ENCODE measurements at places on chromosomes 1 and 21. TPM values are rescaled to one million over a fixed set of nuclear protein-coding genes. Genes with fewer than 3 reads are reported as not detected.

GRCh38 chr1:186429017-186429416 is 31.9 kb downstream of the PDC start:
- no peak for DNase-seq

DNA sequence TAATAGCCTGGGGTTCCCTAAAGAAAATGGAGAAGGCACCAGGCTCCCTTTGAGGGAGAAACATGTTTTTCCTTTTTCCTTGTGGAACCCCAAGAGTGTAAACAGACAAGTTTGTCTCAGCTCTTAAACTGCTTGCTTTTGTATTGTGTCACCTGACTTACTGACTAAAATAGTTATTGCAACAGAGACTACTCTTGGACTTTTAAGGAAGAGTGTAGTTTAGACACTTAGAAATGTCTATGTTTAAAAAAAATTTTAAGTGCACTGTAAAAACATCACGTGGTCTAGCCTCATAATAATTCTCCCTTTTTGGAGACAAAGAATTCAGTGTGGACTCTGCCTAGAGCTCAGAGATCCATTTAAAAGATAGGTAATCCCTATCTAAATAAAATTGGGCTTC is 141.1 kb downstream of the TRIM33 start:
- no peak for DNase-seq

The FCGR3A gene
- 2.9 TPM for total RNA-seq

The ICOSLG gene
- 3.3 TPM for total RNA-seq

DNA sequence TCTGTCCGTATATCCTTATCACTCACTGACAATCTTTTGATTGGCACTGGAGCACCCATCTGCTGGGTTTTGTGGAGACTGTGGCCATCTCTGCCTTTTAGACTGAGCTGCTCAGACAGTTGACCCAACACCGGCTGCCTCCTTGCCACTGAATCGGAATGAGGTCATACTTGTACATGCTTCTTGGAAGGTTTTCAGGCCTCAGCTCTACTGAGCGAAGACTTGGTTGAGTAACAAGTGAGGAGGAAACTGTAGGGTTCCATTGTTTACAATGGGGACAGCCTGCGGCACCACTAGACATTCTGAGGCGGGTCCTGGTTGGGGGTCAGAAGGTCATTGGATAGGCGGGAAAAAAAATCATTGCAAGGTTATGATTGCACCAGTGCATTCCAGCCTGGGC is 320.3 kb downstream of the KIF26B start:
- no peak for DNase-seq

- no peak for DNase-seq
Measured at GRCh38 chr1:154983776-154984466, 777 bp downstream of the FLAD1 start.

The TTC34 gene
- total RNA-seq = 2.9 TPM

DNA sequence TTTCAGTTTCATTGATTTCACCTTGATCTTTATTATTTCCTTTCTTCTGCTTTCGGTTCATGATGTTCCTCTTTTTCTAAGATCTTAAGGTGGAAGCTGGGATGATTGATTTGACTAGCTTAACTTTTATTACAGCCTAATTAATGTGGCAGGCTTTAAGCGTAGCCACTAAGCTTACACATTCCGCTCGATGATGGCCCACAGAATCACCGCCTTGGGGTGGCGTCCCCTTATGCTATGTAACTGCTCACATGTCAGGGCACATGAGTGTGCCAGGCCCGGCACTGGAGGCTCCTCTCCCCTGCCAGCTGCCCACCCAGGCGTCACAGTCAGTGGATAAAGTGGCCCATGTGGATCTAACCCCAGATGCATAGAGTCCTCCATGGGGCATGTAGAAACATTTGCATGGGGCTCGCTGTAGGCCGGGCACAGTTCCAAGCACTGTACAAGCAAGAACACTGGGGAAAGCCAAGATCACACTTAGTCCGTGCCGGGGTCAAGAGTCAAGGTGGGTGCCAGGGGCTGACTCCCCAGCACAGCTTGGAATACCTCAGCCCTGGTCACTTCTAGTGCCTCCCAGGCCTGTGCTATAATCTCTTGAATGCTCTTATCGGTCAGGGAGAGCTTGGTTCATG is 41.7 kb downstream of the PKNOX1 start:
- no peak for DNase-seq

- no peak for DNase-seq
Measured at GRCh38 chr1:20348326-20348915, 57.7 kb downstream of the VWA5B1 start.

DNA sequence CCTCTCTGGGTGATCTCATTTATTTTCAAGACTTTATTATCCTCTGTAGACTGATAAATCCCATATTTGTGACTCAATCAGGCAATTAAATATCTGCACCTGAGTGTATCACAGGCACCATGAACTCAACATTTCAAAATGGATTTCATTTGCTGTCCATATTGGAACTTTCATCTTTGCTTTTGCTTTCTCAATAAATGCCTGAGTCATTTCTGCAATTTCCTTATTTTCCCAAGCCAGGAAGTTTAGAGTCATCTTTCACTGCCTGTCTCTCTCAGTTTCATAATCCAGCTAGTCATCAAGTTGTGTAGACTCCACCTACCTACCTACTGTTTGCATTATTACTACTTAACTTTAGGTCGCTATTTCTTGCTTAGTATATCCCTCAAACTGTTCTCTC is 540.9 kb downstream of the LMO4 start:
- DNase-seq = no peak

The BRDT gene
- total RNA-seq = not detected

The SPRR2A gene
- not detected for total RNA-seq

The CYP4A22 gene
- total RNA-seq = not detected

DNA sequence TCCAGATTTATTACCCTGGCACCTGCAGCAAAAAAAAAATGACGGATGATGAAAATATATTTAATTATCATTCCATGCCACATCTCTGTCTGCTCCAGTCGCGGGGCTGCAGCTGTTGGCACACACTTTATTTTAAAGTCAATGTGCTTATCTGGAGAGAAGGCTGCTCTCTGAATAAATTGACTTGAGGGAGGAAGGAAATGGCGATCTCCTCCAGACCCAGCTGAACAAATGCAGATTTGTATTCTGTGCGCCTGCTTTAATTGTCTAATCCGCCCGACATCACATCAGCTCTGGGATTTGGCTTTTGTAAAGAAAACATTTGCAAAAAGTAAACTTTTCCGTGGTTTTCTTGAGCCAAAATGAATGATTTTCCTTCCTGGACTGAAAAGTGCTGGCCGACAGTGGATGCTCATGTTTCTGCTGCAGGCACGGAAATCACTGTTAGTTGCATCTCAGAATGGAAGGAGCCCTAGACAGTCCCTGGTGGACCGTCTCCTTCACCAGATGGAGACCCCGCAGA is 150.2 kb downstream of the CAMTA1 start:
- DNase-seq = no peak

The KIF17 gene
- not detected for total RNA-seq

The SH2D2A gene
- 14.9 TPM for total RNA-seq

DNA sequence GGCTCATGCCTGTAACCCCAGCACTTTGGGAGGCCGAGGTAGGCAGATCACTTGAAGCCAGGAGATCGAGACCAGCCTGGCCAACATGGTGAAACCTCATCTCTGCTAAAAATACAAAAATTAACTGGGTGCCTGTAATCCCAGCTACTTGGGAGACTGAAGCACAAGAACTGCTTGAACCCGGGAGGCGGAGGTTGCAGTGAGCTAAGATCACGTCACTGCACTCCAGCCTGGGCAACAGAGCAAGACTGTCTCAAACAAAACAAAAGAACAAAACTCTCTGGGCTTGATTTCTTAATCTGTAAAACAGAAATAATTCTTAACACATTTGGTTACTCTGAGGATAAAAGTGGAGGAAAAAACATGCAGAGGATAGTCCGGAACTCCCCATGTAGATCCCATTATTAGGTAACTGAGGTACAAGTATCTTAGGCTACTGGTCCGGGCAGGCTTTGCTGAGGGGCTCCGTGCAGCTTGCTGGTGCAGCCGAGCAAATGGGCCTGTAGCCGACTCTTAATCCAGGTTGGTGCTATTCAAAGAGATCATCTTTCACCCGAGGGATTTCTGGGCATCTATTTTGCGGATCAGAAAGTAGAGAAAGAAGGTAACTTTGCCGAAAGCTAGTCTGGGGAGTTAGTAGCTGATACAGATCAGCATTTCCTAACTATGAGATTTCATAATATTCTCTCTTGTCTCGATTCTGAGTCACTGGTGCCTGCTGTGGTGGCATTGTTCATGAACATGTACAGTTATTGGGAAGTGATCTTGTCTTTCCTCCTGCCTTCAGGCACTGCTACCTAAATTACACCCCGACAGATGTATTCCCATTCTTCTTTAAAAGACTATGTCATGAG is 56.8 kb downstream of the NFIA start:
- no peak for DNase-seq

DNA sequence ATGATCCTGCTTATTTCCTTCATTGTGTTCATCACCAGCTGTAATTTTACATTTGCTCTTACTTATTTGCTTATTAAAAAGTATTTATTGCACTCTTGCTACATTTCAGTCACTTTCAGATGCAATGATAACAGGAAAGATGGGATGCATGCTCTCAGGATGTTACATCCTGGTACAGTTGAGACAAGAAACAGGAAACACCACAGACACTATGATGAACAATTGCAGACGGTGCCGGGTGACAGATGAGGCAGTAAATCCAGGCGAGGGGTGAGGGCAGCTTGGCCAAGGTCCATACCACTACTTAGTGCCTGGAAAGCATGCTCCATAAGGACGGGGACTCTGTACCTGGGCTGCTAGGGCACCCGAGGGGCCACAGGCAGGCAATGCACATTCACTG is 156.6 kb upstream of the RAB4A start:
- no peak for DNase-seq

- no peak for DNase-seq
Measured at GRCh38 chr1:53546409-53547155, 87.4 kb downstream of the DMRTB1 start.

The LMX1A gene
- total RNA-seq = not detected

- DNase-seq = no peak
Measured at GRCh38 chr1:97417661-97418060, 503.2 kb downstream of the DPYD start.

The EXTL1 gene
- 0.14 TPM for total RNA-seq

- peak; percentile 98 for DNase-seq
Measured at GRCh38 chr1:205631768-205632668, at the start of gene ELK4. Gene ELK4, minus strand, starts transcription at chr1:205632011. Its CDS starts 8,129 bp downstream, at chr1:205623882.

- no peak for DNase-seq
Measured at GRCh38 chr21:45228656-45229240, 58.9 kb downstream of the POFUT2 start.

GRCh38 chr1:111789142-111789541 is 33.4 kb downstream of the DDX20 start:
- no peak for DNase-seq

DNA sequence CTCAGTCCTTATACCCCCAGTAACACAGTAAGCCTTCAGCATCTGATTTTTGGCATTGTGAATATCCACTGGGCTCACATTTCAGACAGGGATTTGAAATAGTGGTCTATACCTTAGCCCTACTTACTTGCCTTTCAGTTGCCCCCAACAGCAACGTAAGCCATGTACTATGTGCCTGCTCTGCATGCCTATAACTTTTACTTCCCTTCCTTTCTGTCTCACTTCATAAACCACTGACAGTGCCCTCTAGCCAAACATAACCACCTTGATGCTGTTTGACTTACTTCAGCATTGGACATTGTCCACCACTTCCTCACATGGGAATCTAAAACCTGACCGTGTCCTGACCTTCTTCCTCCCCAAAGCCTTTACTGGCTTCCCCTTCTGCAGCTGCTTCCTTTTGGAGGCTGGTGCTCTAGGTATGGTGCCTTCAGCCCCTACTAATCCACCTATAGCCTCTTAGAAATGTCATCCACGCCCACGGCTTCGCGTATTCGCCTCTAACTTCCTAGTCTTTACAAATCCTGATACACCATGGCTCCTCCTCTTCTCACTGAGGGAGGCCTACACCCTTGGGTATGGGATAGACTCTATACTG is 3.6 kb upstream of the ZNF672 start:
- DNase-seq = no peak

The NES gene
- 0.03 TPM for total RNA-seq

- DNase-seq = no peak
Measured at GRCh38 chr1:161953256-161953920, 70.3 kb downstream of the OLFML2B start.

DNA sequence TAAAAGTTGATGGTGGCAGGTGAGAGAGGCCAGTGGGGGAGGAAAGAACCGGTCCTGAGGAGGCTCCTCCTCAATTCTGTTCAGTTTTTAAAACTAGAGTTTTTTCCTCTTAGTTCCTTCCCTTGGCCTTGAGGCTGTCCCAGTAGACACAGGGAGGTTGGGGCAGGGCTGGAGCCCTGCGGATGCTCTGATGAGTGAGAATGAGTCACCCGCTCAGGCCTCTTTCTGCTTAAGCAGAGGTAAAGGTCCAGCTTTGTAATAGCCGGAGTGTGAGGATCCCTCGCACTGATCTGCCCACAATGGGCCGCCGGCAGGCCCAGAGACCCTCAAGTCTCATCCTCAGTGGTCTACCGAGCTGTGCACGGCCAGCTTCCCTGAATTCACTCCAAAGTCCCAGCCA is 49.6 kb upstream of the IRF2BP2 start:
- DNase-seq = no peak

GRCh38 chr1:172993640-172994039 is 57.1 kb downstream of the TNFSF18 start:
- DNase-seq = no peak

DNA sequence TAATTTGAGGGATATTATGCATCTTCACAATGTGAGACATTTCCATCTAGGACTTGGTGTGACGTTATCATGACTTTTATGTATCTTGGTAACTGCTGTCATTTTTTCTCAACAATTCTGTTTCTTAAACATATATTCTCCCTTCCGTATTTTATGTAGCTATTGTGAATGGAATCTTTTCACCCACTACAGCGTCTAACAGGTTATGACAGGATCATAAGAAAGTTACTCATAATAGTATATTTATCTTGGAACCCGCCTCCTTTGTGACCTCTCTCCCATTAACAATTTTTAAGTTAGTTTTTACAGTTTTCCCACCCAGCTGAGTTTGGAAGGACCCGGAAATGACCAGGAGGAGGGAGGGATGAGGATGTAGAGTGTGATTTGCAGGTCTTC is 6.8 kb upstream of the DMRTA2 start:
- DNase-seq = no peak

- no peak for DNase-seq
Measured at GRCh38 chr1:81577004-81577697, 223.6 kb upstream of the ADGRL2 start.

DNA sequence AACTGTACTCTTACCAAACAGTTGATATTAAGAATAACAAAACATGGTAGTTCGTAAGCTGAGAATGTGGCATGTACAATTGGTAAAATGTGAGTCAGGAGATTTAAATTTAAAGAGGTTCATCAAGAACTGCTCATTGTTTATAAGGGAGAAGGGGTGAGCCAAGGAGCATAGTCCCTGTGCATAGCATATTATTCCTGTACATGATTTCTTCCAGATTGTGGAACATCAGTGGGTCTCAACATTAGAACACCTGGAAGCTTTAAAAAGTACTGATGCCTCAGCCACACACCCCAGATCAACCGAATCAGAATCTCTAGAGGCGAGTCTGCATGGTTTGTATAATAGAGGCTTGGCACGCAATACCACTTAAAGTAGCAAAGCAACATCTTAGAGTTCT is 56.1 kb downstream of the KCTD3 start:
- no peak for DNase-seq

The CNTN2 gene
- total RNA-seq = not detected

The ACOT11 gene
- 1.4 TPM for total RNA-seq
